ENCODE measurements at places on chromosomes 3 and 15. TPM values are rescaled to one million over a fixed set of nuclear protein-coding genes. Genes with fewer than 3 reads are reported as not detected.
A peak's percentile ranks its signal among the peaks of the same experiment; 100 is the strongest.

DNA sequence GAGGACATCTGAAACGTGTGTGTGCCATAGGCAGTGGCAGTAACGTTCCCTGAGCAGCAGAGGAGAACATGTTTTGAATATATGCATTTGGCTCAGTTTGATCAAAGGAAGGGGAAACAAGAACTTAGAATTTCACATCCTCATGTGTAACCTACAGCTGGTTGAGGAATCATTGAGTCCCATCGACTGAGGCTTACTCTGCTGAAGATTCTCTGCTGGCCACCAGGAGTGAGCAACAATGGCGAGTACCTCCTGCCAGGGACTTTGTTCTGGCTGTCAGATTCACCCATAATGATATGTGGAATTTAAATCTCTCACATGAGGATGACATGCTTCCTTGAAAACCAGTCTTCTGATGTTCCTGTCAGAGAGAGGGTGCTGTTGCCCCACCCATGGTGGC is 21.3 kb downstream of the GORASP1 start:
- no peak for DNase-seq

- peak; percentile 95 for DNase-seq
These were observed at the start of gene KLHDC8B for GRCh38 chr3:49171119-49171774. TSS of gene KLHDC8B (plus strand) at chr3:49171598. CDS start at chr3:49172770, 1,172 bp downstream.

DNA sequence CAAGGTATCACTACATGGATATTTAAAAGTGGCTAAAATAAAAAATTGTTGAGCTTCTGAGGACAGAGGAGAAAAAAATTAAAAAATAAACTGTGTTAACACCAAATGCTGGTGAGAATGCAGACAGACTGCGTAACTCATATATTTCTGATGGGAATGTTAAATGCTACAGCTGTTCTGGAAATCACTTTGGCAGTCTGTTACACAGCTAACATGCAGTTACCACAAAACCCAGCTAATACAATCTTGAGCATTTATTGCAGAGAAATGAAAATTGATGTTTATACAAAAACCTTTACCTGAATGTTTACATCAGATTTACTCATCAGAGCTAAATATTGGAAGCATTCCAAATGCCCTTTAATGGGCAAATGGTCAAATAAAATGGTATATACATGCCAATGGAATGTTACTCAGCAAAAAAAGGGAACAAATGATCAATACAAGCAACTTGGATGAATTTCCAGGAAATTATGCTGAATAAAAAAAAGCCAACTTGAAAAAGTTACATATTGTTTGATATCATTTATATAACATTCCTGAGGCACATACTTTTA is 24.6 kb downstream of the MNS1 start:
- DNase-seq, result no peak

GRCh38 chr15:25668901-25669300 is 194.2 kb downstream of the ATP10A start:
- DNase-seq, result no peak

DNA sequence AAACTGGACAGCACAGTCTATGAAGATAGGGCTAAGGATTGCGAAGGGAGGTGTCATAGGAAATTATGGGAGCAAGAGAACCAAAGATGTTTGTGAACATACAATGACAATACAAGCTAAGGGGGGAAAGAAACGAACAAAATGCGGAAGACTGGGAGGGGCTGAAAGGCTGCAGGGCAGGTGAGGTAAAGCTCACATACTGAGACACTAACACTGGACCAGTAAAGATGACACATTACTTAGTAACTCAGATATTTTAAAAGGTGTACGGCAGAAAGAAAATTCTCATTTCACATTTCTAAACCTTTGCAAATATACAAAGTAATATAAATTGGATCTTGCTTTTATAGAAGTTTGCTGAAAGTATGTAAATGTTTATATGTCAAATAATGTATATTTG is 10.1 kb downstream of the CLDND1 start:
- DNase-seq, result no peak

GRCh38 chr3:15536856-15537255 is 15.3 kb upstream of the COLQ start:
- no peak for DNase-seq

GRCh38 chr3:42022355-42022754 is 60.5 kb upstream of the ULK4 start:
- DNase-seq, result no peak

GRCh38 chr15:40238532-40239403 is at the start of gene PAK6:
TSS of gene PAK6 (plus strand) at chr15:40239063. CDS start at chr15:40264786, 25,723 bp downstream.
- peak; percentile 11 for DNase-seq

The PPM1M gene
- total RNA-seq, result 13.7 TPM

Measured in endothelial cell of umbilical vein (primary cell).